ENCODE measurements at places on chromosomes 6 and 20.

- no peak for DNase-seq
These were observed 27.9 kb upstream of the SLC2A12 start for GRCh38 chr6:134080171-134080795.

DNA sequence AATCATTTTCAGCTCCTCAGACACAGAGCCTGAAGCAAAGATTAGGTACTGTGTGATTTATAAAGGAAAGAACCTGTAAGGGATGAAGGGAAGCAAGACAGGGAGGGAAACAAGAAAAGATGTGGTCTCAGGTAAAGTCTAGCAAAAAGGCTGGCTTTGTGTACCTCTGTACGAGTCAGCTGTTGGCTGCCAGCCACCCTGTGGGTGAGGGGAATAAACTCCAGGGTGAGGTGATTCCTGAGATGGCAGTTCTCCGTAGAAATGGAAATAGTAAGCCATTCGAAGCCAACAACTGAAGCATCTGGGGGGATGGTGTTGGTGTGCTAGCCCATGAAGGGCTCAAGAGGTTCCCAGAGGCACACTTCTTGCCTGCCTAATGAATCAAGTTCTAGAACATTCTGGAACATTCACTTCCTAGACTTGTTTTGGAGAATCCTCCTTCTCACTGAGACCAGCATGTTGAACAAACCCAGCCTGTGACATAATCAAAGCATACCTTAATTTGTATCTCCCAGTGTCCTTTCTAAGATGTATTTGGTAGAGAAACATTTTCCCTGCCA, 10.6 kb upstream of the TTPAL start:
- no peak for DNase-seq

DNA sequence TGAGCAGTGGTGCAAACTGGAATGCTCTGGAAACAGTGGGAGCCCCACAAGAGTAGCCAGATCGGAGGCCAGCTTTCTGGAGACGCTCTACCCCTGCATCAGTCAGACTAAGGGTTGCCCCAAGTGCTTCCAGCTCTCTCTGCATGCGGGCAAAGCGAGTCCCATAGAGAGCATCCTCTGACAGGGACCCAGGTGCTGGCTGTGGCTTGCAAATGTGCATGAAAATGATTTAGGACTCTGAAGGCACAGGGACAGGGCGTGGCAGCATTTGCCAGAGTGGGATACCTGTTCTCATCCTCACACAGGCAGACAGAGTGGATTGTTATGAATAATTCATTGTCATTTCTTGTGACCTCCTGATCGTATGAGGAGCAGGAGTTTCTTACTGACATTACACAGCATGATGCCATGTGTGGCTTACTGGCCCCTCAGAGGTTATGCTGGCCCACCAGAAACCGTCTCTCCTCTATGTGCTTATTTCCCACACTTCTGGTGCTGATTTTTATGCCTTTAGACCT, 10.3 kb downstream of the RIN2 start:
- DNase-seq, result no peak

DNA sequence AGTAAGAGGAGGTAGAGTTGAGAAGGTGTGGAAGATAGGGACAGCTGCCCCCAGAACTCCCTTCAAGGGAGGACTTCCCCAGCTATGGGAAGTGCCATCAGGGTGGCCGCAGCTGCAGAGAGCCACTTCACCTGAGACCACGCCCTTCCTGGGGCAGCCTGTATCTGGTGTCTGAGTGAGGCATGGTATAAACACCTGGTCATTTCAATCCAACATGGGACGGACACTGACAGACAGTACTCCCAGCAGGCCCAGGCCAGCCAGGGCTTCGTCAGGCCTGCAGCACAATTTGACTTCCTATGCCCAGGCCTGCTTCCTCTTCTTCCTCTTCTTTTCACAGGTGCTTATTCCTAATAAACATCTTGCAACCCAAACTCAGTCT, 4.5 kb downstream of the SOX12 start:
- DNase-seq, result no peak

- DNase-seq, result no peak
These were observed 3.2 kb downstream of the SLC22A23 start for GRCh38 chr6:3453413-3454272.

DNA sequence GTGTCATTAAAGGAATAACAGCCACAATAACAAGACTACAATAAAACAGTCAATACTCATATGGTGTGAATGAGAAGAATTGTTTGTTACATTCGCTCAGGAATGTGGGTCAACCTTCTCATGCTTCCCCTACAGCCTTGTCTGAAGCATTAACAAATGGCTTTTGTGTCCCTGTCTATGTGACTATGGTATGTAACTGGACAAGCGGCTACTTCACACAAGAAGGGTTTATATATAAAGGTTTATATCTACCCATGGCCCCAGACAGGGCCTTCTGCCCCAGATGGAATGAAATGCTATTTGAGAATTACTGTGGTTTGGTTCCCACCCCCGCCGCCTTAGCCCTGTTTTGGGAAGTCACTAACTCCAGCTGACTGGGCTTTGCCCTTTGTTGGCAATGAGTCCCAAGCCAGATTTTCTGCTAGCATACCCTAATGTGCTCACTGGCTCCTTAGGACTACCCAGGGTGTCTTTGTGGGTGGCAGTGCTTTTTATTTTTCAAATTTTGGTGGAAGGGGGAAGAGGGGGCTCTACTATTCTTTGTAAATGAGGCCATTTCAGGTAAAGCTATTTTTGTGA, 39.4 kb downstream of the TFAP2A start:
- no peak for DNase-seq

GRCh38 chr6:119207971-119208725, 129.7 kb upstream of the FAM184A start:
- no peak for DNase-seq

- peak; percentile 54 for DNase-seq
These were observed 50.3 kb downstream of the MYB start for GRCh38 chr6:135231469-135231844.

- DNase-seq, result no peak
These were observed 118.2 kb upstream of the GJE1 start for GRCh38 chr6:142014515-142014914.

DNA sequence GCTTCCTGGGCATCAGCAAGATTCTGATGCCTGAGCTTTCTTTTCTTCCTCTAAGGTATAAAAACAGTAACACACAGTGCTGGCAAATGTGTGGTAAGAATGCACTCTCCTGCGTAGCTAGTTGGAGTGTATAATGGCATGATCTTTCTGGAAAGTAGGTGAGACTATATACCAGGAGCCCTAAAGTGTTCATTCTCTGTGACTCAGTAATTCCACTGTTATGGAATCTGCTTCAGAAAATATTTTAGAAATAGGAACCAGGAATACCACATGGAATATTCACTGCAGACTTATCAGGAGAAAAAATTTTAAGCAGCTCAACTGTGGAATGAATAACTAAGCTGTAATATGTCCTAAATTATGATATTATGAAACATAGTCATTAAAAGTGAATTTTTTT, 16.9 kb upstream of the CSE1L start:
- no peak for DNase-seq

GRCh38 chr20:15637950-15638754, 935.1 kb downstream of the KIF16B start:
- DNase-seq, result no peak

GRCh38 chr6:146281651-146282362, 252.9 kb downstream of the GRM1 start:
- DNase-seq, result no peak

Measured in activated CD4-positive, alpha-beta T cell treated with anti-CD3 and anti-CD28 coated beads for 48 hours (primary cell).